ENCODE measurements at places on chromosomes 16 and 17. TPM values are rescaled to one million over a fixed set of nuclear protein-coding genes. Genes with fewer than 3 reads are reported as not detected.

DNA sequence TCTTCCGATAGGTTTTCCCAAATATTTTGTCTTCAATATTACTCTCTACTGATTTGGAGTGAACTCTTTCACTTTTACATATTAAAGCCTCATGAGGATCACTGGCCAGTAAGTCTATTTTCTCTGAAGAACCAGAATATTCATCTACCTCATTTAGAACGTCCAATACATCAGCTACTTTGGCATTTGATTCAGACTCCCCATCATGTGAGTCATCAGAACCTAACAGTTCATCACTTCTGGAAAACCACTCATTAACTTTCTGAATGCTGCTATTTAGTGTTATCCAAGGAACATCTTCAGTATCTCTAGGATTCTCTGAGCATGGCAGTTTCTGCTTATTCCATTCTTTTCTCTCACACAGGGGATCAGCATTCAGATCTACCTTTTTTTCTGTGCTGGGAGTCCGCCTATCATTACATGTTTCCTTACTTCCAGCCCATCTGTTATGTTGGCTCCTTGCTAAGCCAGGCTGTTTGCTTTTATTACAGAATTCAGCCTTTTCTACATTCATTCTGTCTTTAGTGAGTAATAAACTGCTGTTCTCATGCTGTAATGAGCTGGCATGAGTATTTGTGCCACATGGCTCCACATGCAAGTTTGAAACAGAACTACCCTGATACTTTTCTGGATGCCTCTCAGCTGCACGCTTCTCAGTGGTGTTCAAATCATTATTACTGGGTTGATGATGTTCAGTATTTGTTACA is 30.9 kb downstream of the BRCA1 start:
- DNase-seq: no peak

GRCh38 chr16:19848756-19849155 is 35.9 kb downstream of the GPRC5B start:
- no peak for DNase-seq

DNA sequence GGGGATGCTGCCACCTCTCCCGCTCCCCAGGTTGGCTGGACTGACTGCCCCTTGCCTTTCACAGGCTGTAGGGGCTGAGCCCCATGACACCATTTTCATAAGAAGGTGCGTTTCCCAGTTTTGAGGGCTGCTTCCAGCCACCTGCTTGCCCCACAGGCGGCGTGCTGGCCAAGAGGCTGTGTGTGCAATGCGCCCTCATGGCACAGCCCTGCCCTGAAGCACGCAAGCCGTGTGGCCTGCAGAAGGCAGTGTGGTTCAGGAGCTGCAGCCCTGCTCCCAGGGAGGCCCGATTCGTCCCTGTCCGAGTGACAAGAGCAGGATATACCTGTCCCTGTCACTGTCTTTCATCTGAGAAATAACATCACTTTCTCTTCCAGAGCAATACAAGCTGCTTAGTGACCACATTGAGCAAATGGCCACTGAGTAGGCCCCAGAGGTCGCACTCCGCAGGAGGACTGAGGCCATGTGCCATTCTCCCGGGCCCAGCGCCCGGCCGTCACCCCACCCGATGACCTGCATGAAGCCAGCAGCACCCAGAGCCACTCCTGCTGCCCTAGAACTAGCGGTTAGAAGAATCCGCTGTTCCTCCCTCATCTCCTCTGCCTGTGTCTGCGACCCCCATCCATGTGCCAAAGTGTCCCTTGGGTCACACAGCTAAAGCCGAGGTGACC is 24.2 kb downstream of the CIBAR2 start:
- no peak for DNase-seq

The LAT gene
- 9.9 TPM for polyA plus RNA-seq

The TBC1D3 gene
- 0.06 TPM for polyA plus RNA-seq

The TPSAB1 gene
- polyA plus RNA-seq: 72.9 TPM

Data from urinary bladder (tissue), 4 donors.